ENCODE measurements at places on chromosomes 3 and 15.
A peak's percentile ranks its signal among the peaks of the same experiment; 100 is the strongest.

GRCh38 chr15:41804361-41804760, 23.5 kb upstream of the JMJD7 start:
- no peak for DNase-seq
- no peak overlapping the region for H3K4me3 ChIP-seq
- no peaks in the 10 kb centered on the region for H3K27me3 ChIP-seq
- H3K27ac ChIP-seq: peak overlapping the region; percentile 55

GRCh38 chr3:184016811-184017671, 643 bp downstream of the ABCC5 start:
- peak; percentile 91 for DNase-seq
- H3K27me3 ChIP-seq: peaks cover 9% of the 10 kb centered on the region
- H3K4me3 ChIP-seq: peak overlapping the region; percentile 99
- H3K36me3 ChIP-seq: peaks cover 5% of the 10 kb centered on the region

DNA sequence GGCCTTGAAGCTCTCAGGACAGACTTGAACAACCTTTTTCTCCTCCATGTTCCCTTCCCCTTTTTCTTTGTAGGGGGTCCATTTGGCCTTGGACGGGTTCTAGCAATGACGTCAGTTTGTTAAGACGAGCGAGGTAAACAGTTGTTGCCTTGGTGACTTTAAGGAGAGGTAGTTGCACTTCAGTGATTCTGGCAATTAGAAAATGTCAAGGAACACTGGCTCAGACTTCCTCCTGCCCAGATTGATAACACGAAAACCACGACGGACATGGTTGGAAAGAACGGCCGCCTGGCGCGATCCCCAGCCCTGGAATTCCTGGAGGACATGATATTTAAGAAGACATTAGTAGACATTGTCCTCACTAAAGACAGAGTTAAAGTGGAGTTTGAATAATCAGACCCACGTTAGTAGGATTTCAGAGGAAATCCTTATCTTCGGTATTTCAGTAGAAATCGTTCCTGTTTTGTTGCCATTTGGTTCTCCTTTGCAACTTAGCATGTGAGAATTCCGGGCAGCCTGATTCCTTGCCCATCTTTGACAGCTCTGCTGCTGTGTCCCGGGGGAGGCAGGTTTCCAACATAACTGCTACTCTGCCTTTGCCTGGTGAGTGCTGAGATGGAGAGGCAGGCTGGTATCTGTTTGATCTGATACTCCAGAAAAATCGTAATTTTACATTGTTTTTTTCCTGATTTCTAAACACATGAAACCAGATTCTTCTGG, 87.3 kb downstream of the ST6GAL1 start:
- H3K27me3 ChIP-seq: no peaks in the 10 kb centered on the region
- H3K4me1 ChIP-seq: peaks cover 53% of the 10 kb centered on the region
- no peak overlapping the region for H3K27ac ChIP-seq
- DNase-seq: no peak

DNA sequence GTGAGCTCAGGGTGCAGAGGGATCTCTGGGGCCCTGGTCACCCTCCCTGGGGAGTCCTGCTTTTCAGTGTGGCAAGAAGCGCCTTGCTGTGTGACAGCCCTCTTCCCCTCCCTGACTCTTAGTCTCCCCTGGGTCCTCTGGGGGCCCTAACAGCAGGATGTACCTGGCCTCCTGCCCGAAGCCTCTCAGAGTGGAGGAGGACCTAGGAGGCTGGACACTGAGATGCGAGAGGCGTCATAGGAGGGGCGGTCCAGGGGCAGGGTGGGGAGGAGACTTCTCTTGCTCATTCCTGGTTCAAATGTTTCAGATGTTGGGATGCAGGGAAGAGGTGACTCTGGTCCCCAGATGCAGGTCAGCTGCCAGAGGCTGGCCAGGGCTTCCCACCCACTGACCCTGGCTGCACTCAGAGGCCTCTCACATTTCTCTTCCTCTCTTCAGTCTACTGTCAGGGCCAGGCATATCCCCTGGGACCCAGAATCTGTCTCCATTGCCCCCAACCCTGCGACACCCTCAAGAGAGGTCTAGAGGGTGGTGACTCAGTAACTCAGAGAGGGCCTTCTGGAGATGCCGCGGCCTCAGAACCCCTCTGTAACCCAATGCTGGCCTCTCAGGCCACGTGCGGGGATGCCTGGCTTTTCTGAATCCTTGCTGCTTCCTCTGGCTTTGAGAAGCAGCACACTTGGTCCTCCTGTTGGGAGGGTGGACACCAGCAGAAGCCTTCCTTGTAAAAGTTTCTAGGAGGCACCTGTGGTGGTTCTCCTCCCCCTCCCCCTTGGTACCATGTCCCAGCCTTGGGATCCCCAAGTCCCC, 25.9 kb downstream of the SNX33 start:
- H3K4me1 ChIP-seq: no peaks in the 10 kb centered on the region
- no peaks in the 10 kb centered on the region for H3K36me3 ChIP-seq
- no peak for DNase-seq
- H3K27ac ChIP-seq: no peak overlapping the region

DNA sequence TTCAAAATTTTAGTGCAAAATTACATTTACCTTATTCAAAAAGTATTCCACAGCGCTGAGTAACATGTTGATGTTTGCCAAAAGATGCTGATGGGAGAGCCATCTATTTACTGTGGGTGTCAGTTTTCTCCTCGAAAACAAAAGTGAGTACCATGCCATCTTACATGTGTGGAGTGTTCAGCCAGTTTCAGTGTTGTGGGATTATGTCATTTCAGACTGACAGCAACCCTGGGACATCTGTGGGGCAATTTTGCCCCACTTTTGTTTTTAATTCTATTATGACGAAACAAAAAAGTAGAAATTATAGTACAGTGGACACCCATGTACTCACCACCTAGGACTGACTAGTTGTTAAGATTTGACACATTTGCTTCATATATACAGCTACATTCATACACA, 19.6 kb downstream of the SLCO3A1 start:
- H3K27ac ChIP-seq: no peak overlapping the region
- no peak for DNase-seq

- peaks cover 25% of the 10 kb centered on the region for H3K4me1 ChIP-seq
- H3K27ac ChIP-seq: no peak overlapping the region
- H3K36me3 ChIP-seq: peaks cover 9% of the 10 kb centered on the region
- no peak for DNase-seq
- H3K27me3 ChIP-seq: peaks cover 14% of the 10 kb centered on the region
Measured at GRCh38 chr3:194521510-194522260, 34.9 kb upstream of the ATP13A3 start.

GRCh38 chr3:189724356-189724755, 93.2 kb downstream of the TP63 start:
- H3K27me3 ChIP-seq: no peaks in the 10 kb centered on the region
- DNase-seq: no peak
- H3K36me3 ChIP-seq: no peaks in the 10 kb centered on the region
- no peak overlapping the region for H3K27ac ChIP-seq
- no peaks in the 10 kb centered on the region for H3K4me1 ChIP-seq

GRCh38 chr15:58040150-58040549, 25.4 kb downstream of the ALDH1A2 start:
- DNase-seq: no peak
- H3K4me1 ChIP-seq: no peaks in the 10 kb centered on the region
- H3K36me3 ChIP-seq: no peaks in the 10 kb centered on the region
- H3K4me3 ChIP-seq: no peak overlapping the region

Data from activated CD4-positive, alpha-beta T cell treated with anti-CD3 and anti-CD28 coated beads, Interleukin-2, amount 10 ng/mL, durations not matched to agents 24 days and 14 days (primary cell).